ENCODE measurements at places on chromosomes 3 and 15.

DNA sequence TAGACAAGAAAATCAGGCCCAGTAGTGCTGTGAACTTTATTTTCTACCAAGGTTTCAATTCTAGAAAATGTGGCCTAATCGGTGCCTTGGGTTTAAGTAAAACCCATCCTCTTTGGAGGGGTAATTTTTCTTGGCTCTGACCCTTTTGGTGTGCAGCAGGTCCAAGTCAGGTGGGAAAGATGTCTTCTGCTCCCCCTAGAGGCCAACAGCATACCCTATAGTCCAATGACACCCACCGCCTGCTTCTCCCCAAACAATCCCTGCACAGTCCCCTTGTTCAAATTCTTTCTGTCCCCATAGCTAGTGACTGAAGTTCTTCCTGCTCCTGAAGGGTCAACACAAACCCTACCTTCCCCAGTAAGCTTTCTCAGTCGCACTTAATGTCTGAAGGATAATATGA, 261.8 kb upstream of the GOLGA6L4 start:
- H3K27me3 ChIP-seq = peaks cover 5% of the 10 kb centered on the region
- H3K4me1 ChIP-seq = no peaks in the 10 kb centered on the region
- no peak overlapping the region for H3K4me3 ChIP-seq

- H3K4me3 ChIP-seq = no peak overlapping the region
- no peaks in the 10 kb centered on the region for H3K4me1 ChIP-seq
- H3K36me3 ChIP-seq = no peaks in the 10 kb centered on the region
- H3K27ac ChIP-seq = no peak overlapping the region
Observed at GRCh38 chr15:55750706-55751105, 7.8 kb upstream of the PRTG start.

GRCh38 chr3:187713504-187713903, 11.1 kb upstream of the RTP2 start:
- peak overlapping the region; percentile 9 for H3K4me3 ChIP-seq
- no peak for DNase-seq
- peaks cover 12% of the 10 kb centered on the region for H3K4me1 ChIP-seq

DNA sequence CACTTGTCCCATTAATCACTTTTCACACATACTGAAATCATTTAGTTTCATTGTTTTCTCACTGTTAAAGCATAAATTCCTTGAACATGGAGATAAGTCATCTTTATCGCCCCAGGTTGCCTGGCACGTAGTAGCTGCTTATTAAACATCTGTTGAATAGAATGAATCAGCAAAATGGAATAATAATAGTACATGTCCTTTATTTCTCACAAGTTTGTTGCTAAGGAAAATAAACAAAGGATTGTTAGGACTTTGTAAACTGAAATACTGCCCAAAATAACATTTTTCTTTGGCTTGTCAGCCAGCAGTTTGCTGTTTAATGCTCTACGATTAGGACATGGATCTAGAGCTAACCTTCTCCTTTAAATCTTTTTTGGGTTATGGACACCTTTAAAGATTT, 17.9 kb downstream of the SLC35A5 start:
- no peak overlapping the region for H3K27ac ChIP-seq
- H3K4me1 ChIP-seq = peaks cover 8% of the 10 kb centered on the region
- H3K36me3 ChIP-seq = peaks cover 31% of the 10 kb centered on the region
- no peak for DNase-seq
- no peaks in the 10 kb centered on the region for H3K27me3 ChIP-seq
- no peak overlapping the region for H3K4me3 ChIP-seq

DNA sequence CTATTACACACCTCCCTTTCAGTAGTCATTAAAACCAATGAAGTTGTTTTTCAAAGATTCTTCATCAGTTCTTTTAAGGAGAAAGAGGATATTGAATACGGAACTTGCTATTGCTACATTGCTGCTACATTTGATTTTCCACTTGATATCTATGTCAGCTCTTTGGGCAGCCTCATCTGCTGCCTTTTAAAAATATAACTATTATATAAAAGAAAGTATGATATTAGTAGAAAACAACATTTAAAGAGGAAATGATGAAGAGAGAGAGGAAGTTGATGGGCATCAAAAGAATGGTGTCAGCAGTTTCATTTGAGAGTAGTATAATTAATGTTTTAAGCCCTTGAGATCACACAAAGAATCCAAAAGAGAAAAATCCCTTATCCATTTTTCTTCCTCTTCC, 171.4 kb downstream of the NFKBIZ start:
- H3K27ac ChIP-seq = no peak overlapping the region
- H3K4me3 ChIP-seq = no peak overlapping the region
- DNase-seq = no peak
- H3K4me1 ChIP-seq = peaks cover 10% of the 10 kb centered on the region

DNA sequence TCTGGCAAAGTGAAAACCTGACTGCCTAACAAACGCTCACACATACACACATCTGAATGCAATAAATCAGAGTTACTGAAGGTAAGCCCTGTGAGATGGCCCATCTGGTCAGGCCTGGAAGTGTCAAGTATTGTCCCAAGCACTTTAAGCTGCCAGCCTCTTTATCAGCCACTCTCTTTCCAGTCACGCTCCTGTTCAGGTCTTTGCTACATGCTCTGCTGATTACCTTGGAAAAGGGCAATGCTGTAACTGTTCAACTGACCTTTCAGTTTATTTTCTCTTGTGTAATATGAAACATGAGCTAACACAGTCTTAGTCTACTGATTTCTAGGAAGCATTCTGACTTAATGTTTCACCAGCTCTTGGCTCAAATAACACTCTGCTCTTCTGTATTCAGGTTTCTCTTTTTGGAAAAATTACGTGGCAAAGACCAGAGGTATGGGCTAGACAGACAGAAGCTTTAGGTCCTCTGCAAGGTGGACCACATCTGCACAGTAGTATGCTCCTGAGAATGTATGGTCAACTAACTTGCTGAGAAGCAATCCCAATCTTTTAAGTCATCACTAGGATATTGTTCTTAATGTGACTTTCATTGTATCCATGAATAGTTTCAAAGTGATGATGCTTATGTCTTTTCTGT, 44.5 kb downstream of the GBE1 start:
- DNase-seq = no peak
- H3K27ac ChIP-seq = no peak overlapping the region
- no peaks in the 10 kb centered on the region for H3K4me1 ChIP-seq
- H3K36me3 ChIP-seq = no peaks in the 10 kb centered on the region

DNA sequence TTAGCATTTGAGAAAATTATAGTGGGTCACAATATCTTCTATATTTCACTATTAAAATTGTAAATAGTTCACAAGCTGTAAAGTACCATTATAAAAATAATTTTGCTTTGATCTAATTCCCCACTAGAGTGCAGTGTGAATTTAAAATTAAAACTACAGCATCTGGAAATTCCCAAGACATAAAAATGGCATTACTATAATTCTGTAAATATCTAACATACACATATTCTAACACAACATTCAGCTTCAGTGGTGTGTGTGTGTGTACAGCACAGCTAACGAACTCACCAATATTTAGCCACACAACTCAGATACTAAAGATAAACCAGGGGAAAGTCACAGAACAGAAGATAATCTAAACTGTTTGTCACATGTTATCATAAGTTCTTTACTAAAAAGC, 424.9 kb upstream of the ZNF385D start:
- H3K4me3 ChIP-seq = no peak overlapping the region
- H3K4me1 ChIP-seq = no peaks in the 10 kb centered on the region
- no peaks in the 10 kb centered on the region for H3K36me3 ChIP-seq
- no peak for DNase-seq
- no peaks in the 10 kb centered on the region for H3K27me3 ChIP-seq

DNA sequence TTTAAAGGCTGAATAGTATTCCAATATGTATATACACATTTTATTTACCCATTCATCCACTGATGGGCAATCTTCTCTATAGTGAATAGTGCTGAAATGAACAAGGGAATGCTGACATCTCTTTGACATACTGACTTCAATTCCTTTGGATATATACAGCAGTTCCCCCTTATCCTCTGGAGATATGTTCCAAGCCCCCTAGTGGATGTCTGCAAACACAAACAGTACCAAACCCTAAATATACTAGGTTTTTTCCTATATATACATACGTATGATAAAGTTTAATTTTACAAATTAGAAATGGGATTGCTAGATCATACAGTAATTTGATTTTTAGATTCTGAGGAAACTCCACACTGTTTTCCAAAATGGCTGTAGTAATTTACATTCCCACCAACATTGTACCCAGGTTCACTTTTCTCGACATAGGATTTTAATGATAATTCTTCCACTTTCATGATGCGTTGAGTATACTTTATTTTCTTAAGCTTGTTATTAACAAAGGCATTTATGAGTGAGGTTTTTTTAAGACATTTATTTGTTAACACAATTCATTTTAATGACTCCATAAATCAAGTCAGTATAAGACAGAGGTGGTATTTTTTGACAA, 38.2 kb downstream of the VPS13C start:
- no peak overlapping the region for H3K27ac ChIP-seq
- H3K27me3 ChIP-seq = no peaks in the 10 kb centered on the region
- H3K36me3 ChIP-seq = peaks cover 53% of the 10 kb centered on the region
- no peak for DNase-seq
- no peaks in the 10 kb centered on the region for H3K4me1 ChIP-seq

DNA sequence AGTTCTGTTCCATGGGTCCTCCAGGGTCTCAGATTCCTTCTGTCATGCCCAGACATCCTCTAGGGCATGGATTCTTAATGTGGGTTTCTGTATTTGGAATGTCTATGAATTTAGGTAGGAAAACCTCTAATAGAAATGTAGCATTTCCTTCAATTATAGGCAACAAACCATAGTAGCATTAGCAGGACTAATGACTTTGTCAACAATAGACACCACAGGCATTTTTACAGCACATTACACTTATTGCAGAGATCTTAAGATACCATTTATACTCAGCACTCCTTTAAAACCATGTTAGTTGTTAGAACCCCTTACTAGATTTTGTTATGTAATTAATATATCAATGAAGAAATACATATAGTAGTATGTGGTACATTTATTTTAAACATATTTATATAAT, 77.8 kb upstream of the TBC1D5 start:
- H3K27ac ChIP-seq = no peak overlapping the region
- H3K4me3 ChIP-seq = no peak overlapping the region
- peaks cover 17% of the 10 kb centered on the region for H3K27me3 ChIP-seq
- no peaks in the 10 kb centered on the region for H3K4me1 ChIP-seq
- DNase-seq = no peak

DNA sequence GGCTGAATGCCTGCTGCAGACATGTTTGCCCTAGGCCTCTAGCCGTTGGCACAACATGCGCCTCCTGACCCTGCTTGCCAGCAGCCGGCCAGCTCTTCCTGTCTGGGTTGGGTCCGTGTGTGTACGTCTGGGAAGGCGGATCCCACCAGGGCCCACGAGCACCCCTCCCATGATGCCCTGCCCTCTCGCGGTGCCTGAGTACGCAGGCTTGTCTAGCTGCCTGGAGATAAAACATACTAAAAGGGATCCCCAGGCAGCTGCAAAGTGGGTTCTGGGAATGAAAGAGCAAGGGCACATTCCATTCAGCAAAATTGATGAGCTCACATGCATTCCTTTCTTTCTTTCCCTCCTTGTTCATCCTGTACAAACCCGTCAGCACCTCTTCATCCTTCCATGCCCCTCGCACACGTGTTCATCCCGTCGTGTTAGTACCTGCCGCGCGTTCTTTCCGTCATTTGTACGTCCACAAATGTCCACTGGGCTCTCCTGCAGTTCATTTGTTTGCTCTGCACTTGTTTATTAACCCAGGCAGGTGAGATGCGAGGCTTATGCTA, 74.3 kb downstream of the FBLN2 start:
- H3K27ac ChIP-seq = no peak overlapping the region
- no peaks in the 10 kb centered on the region for H3K4me1 ChIP-seq
- H3K36me3 ChIP-seq = no peaks in the 10 kb centered on the region
- H3K27me3 ChIP-seq = no peaks in the 10 kb centered on the region
- DNase-seq = no peak

DNA sequence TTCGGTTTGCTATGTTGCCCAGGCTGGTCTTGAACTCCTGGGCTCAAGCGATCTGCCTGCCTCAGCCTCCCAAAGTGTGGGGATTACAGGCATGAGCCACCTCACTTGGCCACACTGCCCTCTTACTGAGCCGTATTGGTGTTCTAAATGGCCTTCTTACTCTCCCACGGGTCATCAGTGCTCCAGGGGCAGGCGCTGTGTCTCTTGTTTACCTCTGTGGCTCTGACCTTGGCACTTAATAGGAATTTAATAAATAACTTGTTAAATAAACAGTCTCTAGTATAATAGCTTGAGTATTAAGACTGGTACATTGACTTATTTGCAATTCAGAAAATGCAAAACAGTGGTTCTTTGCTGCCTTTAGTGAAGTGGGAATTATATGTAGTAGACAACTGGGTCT, 13.7 kb downstream of the FLNB start:
- H3K27me3 ChIP-seq = no peaks in the 10 kb centered on the region
- no peak for DNase-seq
- peaks cover 3% of the 10 kb centered on the region for H3K36me3 ChIP-seq
- peak overlapping the region; percentile 74 for H3K27ac ChIP-seq
- H3K4me3 ChIP-seq = peak overlapping the region; percentile 46
- H3K4me1 ChIP-seq = peaks cover 59% of the 10 kb centered on the region

DNA sequence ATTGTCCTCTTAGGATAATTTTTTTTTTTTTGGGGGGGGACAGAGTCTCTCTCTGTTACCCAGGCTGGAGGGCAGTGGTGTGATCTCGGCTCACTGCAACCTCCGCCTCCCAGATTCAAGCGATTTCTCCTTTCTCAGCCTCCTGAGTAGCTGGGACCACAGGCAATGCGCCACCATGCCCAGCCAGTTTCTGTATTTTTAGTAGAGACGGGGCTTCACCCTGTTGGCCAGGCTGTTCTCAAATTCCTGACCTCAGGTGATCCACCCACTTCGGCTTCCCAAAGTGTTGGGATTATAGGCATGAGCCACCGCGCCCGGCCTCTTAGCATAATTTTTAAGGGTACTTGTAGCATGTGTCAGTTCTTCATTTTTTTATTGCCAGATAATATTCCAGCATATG, 122.6 kb downstream of the FNDC3B start:
- no peaks in the 10 kb centered on the region for H3K36me3 ChIP-seq
- no peaks in the 10 kb centered on the region for H3K27me3 ChIP-seq
- no peak for DNase-seq
- H3K27ac ChIP-seq = no peak overlapping the region

GRCh38 chr3:12741209-12741608, 17.9 kb downstream of the TMEM40 start:
- peaks cover 11% of the 10 kb centered on the region for H3K27me3 ChIP-seq
- no peak overlapping the region for H3K4me3 ChIP-seq
- H3K4me1 ChIP-seq = no peaks in the 10 kb centered on the region
- no peak for DNase-seq

- no peak overlapping the region for H3K27ac ChIP-seq
- H3K27me3 ChIP-seq = no peaks in the 10 kb centered on the region
- no peaks in the 10 kb centered on the region for H3K36me3 ChIP-seq
- no peak for DNase-seq
- no peaks in the 10 kb centered on the region for H3K4me1 ChIP-seq
Observed at GRCh38 chr3:8755564-8756237, 13.7 kb downstream of the OXTR start.

All from T-helper 2 cell treated with Interferon-gamma antibody and Interleukin-4, amounts not matched to agents 5 μg/mL and 100 μg/mL, for 36 hours (primary cell).